ENCODE measurements at places on chromosomes 12 and 14.

- no peak for DNase-seq
Observed at GRCh38 chr12:22687361-22688076, 62.5 kb downstream of the ETNK1 start.

- no peak for DNase-seq
Observed at GRCh38 chr12:93081810-93082165, 152.7 kb upstream of the EEA1 start.

DNA sequence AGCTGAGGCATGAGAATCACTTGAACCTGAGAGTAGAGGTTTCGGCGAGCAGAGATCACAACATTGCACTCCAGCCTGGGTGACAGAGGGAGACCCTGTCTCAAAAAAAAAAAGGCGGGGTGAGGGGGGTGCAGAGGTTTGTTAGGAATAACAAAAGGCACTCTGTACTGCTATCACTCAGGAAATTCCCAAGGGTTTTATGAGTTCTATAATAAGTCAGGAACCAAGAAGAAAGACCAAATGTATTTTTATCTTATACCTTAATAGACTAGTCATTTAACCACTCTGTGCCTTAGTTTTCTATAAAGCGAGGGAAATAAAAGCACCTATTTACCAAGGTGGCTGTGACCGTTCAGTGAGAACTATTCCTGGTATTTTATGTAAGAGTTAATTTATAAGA, 319.2 kb downstream of the GPHN start:
- DNase-seq, result no peak

DNA sequence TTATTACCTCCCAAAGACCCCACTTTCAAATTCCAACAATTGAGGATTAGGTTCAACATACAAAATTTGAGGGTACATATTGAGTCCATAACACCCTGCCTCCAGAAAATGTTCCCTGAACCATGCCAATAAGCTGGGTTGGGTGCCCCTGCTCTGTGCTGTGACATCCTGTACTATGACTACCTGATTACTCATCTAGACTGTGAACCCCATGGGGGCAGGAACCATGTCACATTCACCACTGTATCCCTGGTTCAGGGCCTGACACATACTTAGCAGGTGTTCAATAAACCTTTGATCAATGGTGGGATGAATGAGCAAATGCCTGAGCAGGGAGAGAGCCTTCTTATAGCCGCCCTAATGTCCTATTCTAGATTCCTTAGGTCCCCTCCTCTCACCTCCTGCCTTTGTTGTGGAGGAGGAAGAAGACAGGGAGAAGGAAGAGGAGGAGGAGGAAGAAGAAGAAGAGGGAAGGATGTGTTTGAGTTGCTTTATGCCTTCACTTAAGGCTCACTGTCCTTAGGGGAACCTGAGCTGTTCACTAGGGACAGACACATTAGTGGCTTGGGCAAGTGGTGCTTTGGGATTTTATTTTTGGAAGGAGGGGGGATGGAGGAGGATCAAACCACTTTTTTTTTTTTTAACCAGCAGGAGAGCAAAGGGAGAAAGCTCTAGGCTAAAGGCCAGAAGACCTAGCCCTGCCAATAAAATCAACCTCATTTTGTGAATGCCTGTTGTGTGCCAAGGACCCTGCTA, 21.3 kb downstream of the GPR68 start:
- DNase-seq, result no peak

DNA sequence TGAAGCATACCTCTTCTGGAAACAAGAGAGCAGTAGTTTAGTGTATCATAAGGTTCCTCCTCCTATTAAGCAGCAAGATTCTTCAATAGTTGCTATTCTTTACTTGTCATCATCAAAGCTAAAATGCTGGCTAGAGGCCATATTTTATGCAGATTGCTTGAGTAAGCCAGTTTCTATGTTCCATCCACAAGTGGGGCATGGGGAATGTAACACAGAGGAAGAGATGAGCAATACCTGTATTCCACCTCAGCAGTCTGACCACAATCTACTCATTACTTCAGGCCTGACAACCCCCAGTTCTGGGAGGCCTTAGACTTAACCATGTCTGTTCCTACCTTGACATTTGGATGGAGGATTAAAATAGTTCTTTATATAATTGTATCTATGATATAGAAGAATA, 423.6 kb downstream of the BTG1 start:
- no peak for DNase-seq

DNA sequence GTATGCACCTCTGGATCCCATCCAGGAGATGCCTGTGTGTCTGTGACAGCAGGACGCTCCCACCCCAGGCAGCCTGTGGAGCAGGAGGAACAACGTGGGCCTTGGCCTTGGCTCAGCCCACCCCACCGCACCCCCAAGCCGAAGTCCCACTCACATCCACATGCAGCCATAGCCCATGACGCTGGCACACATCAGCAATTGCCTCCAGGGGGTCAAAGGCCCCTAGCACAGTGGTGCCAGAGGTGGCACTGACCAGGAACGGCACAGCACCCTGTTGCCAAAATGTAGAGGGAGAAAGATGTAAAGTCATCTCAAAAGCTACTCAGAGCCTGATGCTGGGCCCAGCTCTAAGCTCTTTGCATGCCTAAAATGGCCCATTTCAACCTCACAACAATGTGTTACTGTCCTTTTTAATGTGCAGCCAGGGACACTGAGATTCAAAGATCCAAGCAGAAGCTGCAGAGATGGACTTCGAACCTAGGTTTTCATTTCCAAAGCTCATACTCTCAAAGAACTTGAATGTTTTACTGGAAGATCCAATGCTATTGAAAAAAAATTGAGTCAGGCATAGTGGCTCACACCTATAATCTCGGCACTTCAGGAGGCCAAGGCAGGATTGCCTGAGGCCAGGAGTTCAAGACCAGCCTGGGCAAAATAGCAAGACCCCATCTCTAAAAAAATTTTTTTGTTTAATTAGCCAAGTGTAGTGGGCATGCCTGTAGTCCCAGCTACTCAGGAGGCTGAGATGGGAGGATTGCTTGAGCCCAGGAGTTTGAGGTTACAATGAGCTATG, 19.2 kb upstream of the ZNF740 start:
- no peak for DNase-seq

DNA sequence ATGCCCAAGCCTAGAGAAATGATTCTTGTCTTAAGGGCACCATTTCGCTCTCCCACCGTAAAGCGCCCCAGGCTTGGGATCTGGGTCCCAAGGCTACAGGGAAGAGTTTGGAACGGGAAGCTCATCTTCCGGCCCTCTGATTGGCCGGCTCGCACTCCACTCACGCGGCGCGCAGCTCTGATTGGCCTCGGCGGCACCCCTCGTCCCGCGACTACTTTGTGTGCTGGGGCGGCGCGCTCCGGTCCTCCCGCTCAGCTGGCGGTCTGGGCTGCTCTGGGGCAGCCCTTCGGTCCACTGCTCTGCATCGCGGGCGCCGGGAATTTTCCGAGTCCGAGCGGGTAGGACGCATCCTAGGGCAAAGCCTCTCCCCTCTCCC, 886 bp upstream of the FUT8 start:
- peak; percentile 82 for DNase-seq

DNA sequence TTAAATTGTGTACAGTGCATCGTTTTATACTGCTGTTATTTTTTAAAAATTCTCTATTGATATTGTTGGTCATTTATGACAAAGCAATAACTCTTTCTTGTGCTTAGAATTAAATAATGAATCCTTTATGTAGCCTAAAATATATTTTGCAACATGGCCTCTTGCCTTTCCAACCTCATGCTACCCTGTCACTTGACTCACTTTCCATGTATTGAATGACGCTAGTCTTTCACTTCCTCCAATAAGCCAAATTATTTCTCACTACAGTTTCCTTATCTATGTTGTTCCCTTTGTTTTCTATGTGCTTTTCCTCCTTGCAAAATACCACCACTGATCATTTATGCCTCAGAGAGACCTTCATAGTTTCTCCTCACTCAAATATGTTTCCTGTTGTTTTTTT, 16.3 kb upstream of the EPYC start:
- no peak for DNase-seq

DNA sequence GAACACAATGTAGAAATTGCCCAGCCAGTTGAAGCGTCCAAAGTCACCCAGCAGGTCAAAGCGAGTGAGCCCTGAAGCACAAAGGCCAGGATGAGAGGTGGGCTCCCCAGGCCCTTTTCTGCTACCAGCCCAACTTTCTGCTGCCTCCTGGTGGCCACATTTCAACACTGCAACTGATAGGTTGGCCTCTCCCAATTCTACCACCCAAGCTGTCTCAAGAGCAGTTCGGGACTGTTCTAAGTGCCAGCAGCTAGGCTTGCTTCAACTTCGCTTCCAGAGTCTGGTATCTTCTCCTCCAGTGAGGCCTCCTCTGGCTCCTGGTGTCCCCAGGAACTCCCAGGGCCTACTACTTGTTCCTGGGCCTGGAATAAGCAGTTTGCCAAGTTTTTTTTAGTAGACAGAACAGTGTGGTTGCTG, 3.4 kb upstream of the DHH start:
- peak; percentile 78 for DNase-seq

DNA sequence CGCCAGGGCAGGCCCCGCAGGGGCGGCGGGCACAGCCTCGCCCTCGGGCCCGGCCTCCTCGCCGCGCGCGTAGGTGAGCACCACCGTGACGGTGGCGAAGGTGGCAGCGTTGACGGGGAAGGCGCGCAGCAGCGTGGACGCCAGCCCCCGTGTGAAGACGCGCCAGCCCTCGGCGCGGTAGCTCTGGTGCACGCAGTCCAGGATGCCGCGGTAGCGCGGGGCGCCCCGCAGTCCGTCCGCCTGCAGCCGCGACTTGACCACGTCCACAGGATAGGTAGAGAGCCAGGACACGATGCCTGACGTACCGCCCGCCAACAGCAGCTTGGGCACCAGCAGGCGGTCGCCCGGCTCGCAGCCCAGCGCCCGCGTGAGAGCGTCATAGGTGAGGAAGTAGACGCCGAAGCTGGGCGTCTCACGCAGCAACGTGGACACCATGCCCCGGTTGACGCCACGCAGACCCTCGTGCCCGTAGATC, 13.9 kb downstream of the SLC25A29 start:
- peak; percentile 26 for DNase-seq

DNA sequence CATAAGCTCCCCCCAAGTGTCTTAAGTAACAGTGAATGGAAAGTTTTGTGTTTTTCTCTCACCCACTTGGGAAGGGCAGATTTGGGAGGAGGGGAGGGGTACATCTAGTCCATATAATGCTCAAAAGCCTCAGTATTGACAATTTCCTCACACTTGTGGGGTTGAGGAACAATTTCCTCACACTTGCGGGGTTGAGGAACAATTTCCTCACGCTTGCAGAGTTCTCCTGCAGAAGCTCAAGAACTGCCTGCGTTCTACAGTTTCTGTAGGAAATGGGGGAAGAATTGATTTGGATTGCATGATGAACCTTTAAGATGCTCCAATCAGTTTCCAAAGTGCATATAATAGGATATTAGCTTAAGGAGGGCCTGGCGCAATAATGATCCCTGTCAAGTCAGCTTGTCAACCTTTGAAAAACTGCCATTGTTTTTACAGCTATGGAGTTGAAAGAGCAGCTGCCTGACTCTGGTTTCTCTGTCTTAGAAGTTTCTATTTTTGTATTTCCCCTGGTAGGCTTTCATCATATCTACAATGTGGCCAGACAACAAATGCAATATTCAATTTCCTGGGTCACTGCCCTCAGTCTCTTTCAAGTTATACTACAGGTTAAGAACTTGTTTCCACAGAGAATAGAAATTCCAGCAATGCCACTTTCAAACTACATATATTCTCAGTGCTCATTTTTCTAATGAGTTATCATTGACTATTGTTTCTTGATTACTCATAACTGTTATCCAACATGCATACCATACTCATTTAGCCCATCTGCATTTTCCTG, 66.5 kb downstream of the PLEKHG7 start:
- DNase-seq, result no peak

DNA sequence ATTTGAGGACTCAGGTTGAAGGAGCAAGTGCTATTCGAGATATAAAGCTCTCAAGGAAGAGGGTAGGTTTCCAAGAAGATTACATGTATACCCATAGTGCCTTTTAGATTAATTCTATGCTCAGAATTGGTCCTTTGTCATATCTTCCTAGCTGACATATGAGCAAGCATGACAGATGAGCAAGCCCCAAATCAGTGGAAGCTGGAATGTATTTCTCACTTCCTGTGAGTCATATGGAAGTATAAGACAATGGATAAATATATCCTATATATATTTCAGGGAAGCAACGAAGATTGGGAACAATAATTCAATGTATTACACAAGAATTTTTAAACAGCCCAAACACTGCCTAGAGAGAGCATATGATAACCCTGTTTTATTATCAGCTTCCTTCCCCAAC, 674.1 kb upstream of the ATXN7L3B start:
- DNase-seq, result no peak

DNA sequence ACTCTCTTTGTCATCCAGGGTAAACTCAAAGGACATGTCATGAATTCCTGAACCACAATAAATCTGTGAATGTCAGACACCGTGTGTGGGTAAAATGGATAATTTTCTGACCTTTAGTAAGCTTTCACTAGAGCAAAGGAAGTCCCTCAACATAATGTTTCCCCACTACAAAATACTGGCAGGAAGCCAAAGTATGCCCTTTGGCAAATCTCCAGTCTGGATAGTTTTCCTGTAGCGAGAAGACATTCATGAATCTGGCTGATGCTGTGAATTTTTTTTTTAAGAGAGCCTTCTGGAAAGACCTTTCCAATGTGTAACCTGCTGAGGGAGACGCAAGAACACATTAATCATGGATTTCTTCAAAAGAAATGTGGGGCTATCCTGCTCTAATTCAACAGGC, 389.6 kb upstream of the DDHD1 start:
- DNase-seq, result peak; percentile 15

DNA sequence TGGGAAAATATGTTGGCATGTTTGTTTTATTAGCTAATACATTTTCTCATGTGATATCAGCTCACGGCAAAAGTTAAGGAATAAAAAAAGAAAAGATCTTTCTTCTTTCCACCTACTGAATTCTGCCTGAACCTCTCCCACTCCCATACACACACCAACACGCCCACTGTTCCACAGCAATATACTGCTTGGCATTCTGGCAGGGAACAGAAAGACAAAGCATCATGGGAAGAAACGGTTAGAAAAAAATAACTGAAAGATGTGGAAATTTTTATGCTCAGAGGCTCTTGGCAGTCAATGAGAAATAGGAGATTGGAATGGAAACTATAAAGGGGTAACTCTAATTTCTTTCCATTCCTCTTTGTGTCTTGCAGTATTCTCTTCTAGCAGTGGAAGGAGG, 268.5 kb downstream of the FOXG1 start:
- DNase-seq, result no peak

DNA sequence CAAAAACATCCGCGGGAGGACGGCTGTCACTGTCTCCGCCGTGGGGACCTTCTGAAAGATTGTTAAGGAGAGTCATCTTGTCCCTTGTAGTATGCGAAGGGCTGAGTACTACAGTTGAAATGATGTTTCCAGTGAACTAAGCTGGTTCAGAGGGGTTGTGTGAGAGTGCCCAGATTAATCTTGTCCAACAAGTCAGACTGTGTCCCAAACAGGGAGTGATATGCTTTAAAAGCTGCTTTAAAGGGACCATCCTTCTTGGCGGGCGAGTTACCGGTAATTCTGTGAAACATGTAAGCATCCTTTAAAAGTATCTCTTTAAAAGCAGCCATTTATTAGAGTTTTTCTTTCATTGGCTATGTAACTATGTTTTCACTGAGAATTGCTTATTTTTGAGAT, 1.1 kb downstream of the WDR20 start:
- no peak for DNase-seq

GRCh38 chr12:68497702-68498101, 113.0 kb upstream of the RAP1B start:
- no peak for DNase-seq
